ENCODE measurements at places on chromosomes 6 and 20.

GRCh38 chr6:17987697-17988421, 424 bp upstream of the KIF13A start:
- DNase-seq: no peak

DNA sequence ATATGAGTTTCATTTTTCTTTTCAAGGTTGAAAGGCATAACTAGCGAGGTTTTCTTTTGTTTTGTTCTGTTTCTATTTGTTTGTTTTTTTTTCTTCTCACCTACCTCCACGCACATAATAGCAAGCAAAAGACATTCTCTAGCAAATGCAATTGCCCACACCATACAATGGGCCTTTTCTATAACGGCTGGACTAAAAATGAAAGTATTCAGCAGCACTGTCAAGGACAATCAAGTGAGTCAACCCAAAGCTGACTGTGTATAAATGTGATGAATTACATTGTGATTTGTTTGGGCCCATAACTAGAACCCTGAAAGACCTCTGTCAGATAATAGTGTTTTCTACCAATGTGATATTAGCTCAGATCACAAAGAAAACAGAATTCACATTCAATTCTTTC, 496.7 kb downstream of the RNF144B start:
- DNase-seq: no peak

GRCh38 chr6:167345960-167346359, 21.1 kb downstream of the TTLL2 start:
- no peak for DNase-seq

- DNase-seq: no peak
These were observed 377.8 kb downstream of the UTRN start for GRCh38 chr6:144662812-144663365.

- DNase-seq: no peak
These were observed 93.1 kb downstream of the NCR2 start for GRCh38 chr6:41428336-41428995.

DNA sequence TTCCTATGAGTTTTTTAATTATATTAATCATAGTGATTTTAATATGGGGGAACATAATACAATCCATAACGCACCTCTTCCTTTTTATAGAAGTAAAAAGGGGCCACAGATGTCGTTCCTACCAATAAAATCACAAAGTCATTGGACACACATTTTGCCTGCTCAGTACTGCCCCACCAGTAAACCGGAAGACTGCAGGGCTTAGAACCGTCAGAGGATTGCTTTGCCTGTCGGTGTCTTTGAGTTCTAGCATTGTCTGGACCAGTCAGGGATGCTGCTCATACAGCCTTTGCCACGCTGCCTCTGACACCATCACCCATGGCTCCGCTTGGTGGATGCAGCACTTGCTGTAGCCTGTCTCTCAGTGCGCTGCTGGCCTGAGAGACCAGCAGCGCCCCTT, 853.6 kb downstream of the C6orf118 start:
- DNase-seq: no peak

DNA sequence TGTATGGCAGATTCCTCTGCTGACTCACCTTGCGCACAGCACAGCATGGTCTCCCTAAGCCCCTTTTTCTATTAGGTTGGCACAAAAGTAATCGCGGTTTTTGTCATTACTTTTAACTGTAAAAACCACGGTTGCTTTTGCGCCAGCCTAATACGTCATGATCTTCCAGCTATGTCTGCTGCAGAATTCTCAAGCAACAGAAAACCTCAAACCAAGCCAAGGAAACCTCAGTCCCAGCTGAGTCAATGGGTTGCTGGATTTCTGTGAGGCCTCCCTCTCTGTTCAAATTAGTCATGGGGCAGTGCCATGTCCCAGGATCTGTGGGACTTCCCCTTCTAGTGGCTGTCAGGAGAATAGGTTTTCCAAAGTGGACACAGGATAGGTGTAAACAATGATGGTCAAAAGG, 15.7 kb upstream of the ENPP1 start:
- no peak for DNase-seq

- DNase-seq: no peak
These were observed 23.5 kb upstream of the PDE7B start for GRCh38 chr6:135828021-135828420.

GRCh38 chr6:130708338-130708737, 118.9 kb upstream of the SMLR1 start:
- DNase-seq: no peak

DNA sequence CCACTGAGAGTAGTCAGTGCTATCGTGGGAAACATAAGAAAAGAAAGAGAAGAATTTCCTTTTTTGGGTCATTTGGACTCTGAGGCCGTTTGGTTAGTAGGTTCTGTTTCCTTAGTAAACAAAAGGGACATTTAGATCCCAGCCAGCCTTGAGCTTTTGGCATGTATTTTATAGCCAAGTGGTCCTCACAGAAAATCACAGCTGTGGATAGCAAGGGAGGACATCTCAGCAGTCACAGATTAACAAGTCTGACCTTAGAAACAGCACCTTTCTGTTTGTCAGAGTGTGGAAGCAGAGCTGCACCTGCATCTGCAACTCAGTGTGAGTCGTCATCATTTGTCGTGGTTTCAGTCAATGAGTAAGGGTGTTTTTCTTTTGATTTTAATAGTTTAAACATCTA, 40.5 kb downstream of the FAM120B start:
- no peak for DNase-seq

Data from stimulated activated CD8-positive, alpha-beta memory T cell treated with anti-CD3 and anti-CD28 coated beads, Interleukin-15, amount 100 ng/mL, for 24 hours (primary cell).